ENCODE measurements at places on chromosomes 5 and 9.

- DNase-seq = no peak
Observed at GRCh38 chr9:122996586-122996985, 36.9 kb upstream of the GPR21 start.

- DNase-seq = peak; percentile 22
Observed at GRCh38 chr5:98839469-98840383, 66.3 kb downstream of the RGMB start.

- no peak for DNase-seq
Observed at GRCh38 chr5:2371419-2371710, 380.1 kb downstream of the IRX2 start.

GRCh38 chr5:71914281-71914680 lies 193.0 kb upstream of the MAP1B start:
- no peak for DNase-seq

DNA sequence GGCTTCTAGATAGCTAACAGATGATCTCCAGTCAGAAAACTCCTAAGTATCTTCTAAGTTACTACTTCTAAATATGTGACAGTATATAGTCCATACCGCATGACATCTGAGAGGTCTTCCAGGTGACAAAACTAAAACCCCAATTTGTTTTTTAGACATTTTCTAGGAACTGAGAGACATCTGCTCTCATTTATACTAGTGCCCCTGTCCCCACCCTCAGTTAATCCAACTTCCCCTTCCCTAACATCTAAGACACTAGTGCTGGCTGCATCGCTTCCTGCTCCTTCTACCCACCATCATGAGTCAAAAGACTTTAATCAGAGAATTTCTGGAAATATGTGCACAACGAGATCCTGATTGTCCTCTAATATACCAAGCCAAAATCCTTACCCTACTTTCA lies 37.9 kb downstream of the FBXW11 start:
- DNase-seq = no peak

Data from left renal cortex interstitium (tissue), 4 donors.